ENCODE measurements at places on chromosomes 4 and X.

GRCh38 chrX:98263135-98263534 lies 1379.4 kb downstream of the RPA4 start:
- DNase-seq: no peak

DNA sequence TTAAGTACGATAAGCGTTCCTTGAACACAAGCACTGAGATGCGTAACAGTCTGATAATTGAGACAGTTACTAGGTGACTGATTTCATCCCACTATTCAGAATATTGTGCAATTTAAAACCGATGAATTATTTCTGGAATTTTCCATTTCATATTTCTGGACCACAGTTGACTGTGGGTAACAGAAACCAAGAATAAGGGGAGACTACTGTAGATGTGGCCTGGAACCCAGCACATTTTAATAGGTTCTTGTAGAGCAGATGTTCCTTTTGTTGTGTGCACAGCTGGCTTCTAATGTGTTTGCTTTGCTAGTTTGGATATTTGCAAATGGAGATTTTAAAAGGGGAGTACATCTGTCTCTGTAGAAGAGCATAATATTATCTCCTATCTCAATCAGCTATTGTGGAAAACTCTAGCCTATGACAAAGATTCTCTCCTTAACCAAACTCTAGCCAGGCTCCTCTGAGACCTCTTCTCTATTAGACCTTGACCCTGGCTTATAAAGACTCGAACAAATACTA lies 16.4 kb downstream of the NAAA start:
- no peak for DNase-seq

- no peak for DNase-seq
Measured at GRCh38 chr4:24855741-24856140, 57.1 kb downstream of the CCDC149 start.

GRCh38 chr4:67721770-67722597 lies 21.0 kb upstream of the UBA6 start:
- peak; percentile 41 for DNase-seq

- DNase-seq: no peak
Measured at GRCh38 chrX:131789664-131790063, 233.4 kb upstream of the STK26 start.
